GM18507 (cell line): ENCODE measurements at places on chromosomes 5 and 9.

GRCh38 chr9:72029986-72030385, 30.4 kb downstream of the C9orf57 start:
- DNase-seq, result no peak

- DNase-seq, result no peak
These were observed 72.2 kb upstream of the ADAMTS19 start for GRCh38 chr5:129387944-129388343.

DNA sequence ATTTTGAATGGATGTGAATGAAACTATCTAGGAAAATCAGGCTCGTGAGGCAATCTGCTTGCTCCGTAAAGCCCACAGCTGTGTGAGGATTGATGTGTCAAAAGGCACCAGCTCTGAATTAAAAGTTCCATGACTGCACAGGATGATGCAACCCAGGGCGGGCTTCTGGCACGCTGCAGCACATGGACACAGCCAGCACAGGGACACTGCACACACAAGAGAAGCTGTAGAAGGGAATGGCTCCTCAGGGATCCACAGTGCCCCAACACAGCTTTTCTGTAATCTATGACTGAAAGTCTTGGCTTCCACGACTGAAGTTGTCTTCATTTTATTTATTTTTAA, 151.0 kb downstream of the GCNT1 start:
- no peak for DNase-seq

GRCh38 chr9:93589688-93590087, 13.3 kb downstream of the PHF2 start:
- no peak for DNase-seq

DNA sequence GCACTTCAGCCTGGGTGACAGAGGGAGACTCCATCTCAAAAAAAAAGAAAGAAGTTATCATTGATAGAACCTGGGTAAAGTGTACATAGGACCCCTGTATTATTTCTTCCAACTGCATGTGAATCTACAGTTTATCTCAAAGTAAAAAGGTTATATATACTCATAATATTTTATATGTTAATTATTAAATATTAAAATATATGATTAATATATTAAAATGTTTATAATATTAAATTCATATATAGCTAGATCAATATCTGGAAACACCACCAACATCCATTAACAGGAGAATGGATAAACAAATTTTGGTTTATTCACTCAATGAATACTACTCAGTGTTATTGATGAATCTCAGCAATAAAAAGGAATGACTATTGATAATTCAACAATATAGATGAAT, 19.7 kb downstream of the C5orf15 start:
- no peak for DNase-seq

GRCh38 chr5:94159144-94159543, 417.7 kb upstream of the POU5F2 start:
- DNase-seq, result no peak

- no peak for DNase-seq
These were observed 54.4 kb upstream of the FABP6 start for GRCh38 chr5:160174780-160175437.

- no peak for DNase-seq
These were observed 28.1 kb upstream of the CETN3 start for GRCh38 chr5:90437663-90438062.

GRCh38 chr5:96978812-96979449, 43.1 kb downstream of the LNPEP start:
- DNase-seq, result no peak

DNA sequence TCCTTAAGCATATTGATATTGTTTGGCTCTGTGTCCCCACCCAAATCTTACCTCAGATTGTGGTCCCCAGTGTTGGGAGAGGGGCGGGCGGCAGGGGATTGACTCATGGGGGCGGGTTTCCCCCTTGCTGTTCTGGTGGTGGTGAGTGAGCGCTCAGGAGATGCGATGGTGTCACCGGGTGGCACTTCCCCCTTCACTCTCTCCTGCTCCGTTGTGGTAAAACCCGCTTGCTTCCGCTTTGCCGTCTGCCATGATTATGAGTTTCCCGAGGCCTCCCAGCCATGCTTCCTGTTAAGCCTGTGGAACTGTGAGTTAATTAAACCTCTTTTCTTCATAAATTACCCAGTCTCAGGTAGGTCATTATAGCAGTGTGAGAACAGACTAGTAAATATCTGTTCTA, 229.1 kb downstream of the IRX2 start:
- DNase-seq, result no peak

DNA sequence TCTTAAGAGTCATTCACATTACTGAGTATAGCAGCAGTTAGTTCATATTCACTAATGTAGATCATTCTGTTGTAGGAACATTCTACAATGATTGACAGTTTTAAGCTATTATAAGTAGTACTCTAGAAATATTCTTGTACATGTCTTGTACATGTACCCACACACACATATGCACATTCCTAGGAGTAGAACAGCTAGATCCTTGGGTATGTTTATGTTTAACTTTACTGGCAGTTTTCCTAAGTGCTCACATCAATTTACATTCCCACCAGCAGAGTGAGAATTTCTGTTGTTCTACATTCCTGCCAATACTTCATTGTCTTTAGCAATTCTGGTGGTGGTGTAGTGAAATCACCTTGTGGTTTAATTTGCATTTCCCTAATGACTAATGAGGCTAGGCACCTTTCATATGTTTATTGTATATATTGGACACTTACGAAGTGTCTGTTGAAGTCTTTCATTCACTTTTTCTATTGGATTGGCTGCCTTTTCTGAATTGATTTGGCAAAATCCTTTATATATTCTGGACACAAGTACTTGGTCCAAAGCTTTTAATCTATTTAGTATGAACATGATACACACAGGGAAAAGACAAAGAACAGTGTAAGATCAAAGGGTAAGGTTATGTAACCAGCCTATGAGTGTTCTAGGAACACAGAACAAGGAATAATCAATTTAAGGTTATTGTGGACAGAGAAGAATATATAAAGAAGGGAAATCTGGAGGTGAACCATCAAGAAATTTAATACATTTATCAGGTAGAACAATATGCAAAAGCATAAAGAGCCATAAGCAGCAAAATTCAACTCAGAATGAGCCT, 95.6 kb downstream of the MLLT3 start:
- no peak for DNase-seq

- no peak for DNase-seq
These were observed 880 bp upstream of the GFPT2 start for GRCh38 chr5:180353980-180354452.

GRCh38 chr5:67921004-67921601, 294.5 kb upstream of the PIK3R1 start:
- DNase-seq, result no peak

DNA sequence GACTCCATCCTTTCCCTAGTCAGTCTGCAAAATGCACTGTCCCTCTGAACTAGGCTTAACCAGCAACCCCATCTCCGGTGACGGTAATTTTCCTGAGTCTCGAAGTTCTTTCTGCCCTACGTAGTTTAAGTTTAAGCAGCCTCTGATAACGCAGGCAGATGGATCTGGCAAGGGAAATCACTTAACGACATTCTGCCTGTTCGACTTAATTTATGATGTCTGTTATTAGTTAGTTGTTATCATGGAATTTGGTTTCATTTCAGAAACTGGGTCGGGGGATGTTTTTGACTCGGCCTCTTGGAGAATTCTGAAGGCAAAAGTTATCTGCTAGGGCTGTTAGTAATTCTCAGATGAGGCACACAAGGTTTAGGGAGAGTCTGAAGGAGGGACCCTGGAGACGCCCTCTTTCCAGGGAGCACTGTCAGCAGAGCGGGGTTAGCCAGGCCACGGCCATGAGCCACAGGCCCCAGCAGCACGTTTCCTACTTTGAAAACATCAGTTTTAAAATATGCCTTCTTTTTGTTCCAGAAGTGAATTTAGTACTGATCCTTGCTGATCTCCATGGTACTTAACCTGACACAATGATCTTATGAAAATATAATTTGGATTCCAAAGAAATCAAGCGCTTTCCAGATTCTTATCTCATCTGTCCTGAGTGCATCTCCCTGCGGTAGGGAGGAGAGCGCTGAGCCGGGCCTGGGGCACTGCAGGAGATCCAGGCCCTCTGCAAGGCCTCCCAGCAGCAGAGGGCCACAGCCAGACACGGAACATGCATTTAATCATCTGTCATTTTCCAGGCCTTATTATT, 171.0 kb upstream of the OTULINL start:
- no peak for DNase-seq
